Smooth muscle cell of bladder (primary cell): ENCODE measurements at places on chromosomes 16 and 17. TPM values are rescaled to one million over a fixed set of nuclear protein-coding genes. Genes with fewer than 3 reads are reported as not detected.

The TBX6 gene
- total RNA-seq: under 0.01 and 0.09 TPM in 2 replicates

The TPSG1 gene
- not detected in 2 replicates for total RNA-seq

The ATP6V0D1 gene
- total RNA-seq: 94.4 and 95.9 TPM in 2 replicates

The FAM171A2 gene
- total RNA-seq: 2.3 and 4.2 TPM in 2 replicates

The TIMP2 gene
- total RNA-seq: 44.7 and 79.5 TPM in 2 replicates

The FAM222B gene
- total RNA-seq: 1.4 and 3.0 TPM in 2 replicates

The DNAH17 gene
- under 0.01 TPM in 1 of 2 replicates, not detected in the other for total RNA-seq

The SERPINF2 gene
- under 0.01 and 0.28 TPM in 2 replicates for total RNA-seq

The SLFN12L gene
- total RNA-seq: under 0.01 TPM in 1 of 2 replicates, not detected in the other

The AATK gene
- 0.18 and 0.43 TPM in 2 replicates for total RNA-seq

The TPSD1 gene
- not detected in 2 replicates for total RNA-seq

The HAS3 gene
- 2.4 and 7.6 TPM in 2 replicates for total RNA-seq

The OR3A3 gene
- not detected in 2 replicates for total RNA-seq

The GNGT2 gene
- total RNA-seq: 0.28 TPM in 1 of 2 replicates, not detected in the other

The ITGB4 gene
- 0.28 TPM in 2 replicates for total RNA-seq

The BRCA1 gene
- total RNA-seq: 5.1 and 7.3 TPM in 2 replicates

The MAP2K4 gene
- total RNA-seq: 23.2 and 24.3 TPM in 2 replicates

The SCGB1C2 gene
- total RNA-seq: not detected in 2 replicates

The KCNAB3 gene
- total RNA-seq: 0.18 and 0.28 TPM in 2 replicates

The HOXB9 gene
- total RNA-seq: not detected in 2 replicates

The RASD1 gene
- total RNA-seq: 2.4 and 2.6 TPM in 2 replicates

The DPEP3 gene
- total RNA-seq: not detected in 2 replicates

The CLEC10A gene
- not detected in 2 replicates for total RNA-seq

The FBXO39 gene
- total RNA-seq: under 0.01 and 0.14 TPM in 2 replicates

The SLFN5 gene
- 61.7 and 67.7 TPM in 2 replicates for total RNA-seq

The CD19 gene
- total RNA-seq: not detected in 2 replicates

The CCL8 gene
- total RNA-seq: 0.46 and 8.8 TPM in 2 replicates

The QRICH2 gene
- 1.7 and 3.0 TPM in 2 replicates for total RNA-seq

The TUBG1 gene
- total RNA-seq: 13.2 and 15.2 TPM in 2 replicates

The RAB26 gene
- 0.71 and 1.6 TPM in 2 replicates for total RNA-seq

The CAVIN1 gene
- 422 and 452 TPM in 2 replicates for total RNA-seq

The COL1A1 gene
- total RNA-seq: 1,223 and 1,870 TPM in 2 replicates

The RNF222 gene
- not detected in 2 replicates for total RNA-seq

The PRR15L gene
- total RNA-seq: not detected in 2 replicates

The VWA3A gene
- under 0.01 TPM in 1 of 2 replicates, not detected in the other for total RNA-seq

The MYL11 gene
- not detected in 2 replicates for total RNA-seq

The CRYM gene
- total RNA-seq: 0.14 and 0.18 TPM in 2 replicates

The LPO gene
- total RNA-seq: not detected in 2 replicates

The TMEM238L gene
- not detected in 2 replicates for total RNA-seq

The DLG4 gene
- total RNA-seq: 9.0 and 18.4 TPM in 2 replicates

The ZNF830 gene
- 11.8 and 16.2 TPM in 2 replicates for total RNA-seq

The ASB16 gene
- under 0.01 and 0.09 TPM in 2 replicates for total RNA-seq

The ACAP1 gene
- total RNA-seq: 2.1 and 3.3 TPM in 2 replicates

The CDC42EP4 gene
- total RNA-seq: 20.9 and 24.0 TPM in 2 replicates

The CCL17 gene
- total RNA-seq: not detected in 2 replicates

The KRTAP3-3 gene
- not detected in 2 replicates for total RNA-seq

The KRT20 gene
- total RNA-seq: not detected in 2 replicates

The SLC16A6 gene
- 0.18 and 1.00 TPM in 2 replicates for total RNA-seq
